ENCODE measurements at places on chromosomes 7 and 10.

DNA sequence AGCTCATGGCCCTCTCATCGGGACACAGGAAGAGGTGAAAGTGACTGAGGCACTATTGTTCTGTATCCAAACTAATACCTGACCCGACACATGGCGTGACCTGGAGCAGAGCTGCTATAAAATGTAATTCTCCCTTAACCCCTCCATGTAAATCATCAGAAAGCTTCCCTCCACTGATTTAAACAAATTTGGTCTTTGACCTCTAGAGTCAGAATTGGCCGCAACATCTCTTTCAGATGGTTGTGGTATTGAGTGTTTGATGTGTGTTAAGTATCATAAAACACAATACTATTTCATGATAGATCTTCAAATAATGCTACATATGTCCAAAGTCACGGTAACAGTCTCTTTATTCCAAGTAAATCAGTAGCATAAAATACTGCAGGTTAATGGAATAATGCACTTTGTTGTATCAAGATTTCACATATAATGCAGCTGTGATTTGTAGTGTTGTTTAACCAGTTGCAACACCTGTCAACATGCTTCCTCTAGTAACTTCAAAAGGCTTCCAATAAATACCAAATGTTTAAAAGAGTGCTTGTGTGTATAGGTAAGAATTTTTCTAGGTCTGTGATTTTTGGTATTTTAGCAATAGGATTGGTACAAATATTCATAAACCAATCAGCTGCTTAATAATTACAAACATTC, 144.3 kb downstream of the AGMO start:
- DNase-seq, result no peak

- DNase-seq, result no peak
Measured at GRCh38 chr7:23338439-23338838, 39.3 kb downstream of the MALSU1 start.

- no peak for DNase-seq
Measured at GRCh38 chr7:158754746-158755444, 50.3 kb upstream of the NCAPG2 start.

- no peak for DNase-seq
Measured at GRCh38 chr7:34755008-34755407, 97.0 kb downstream of the NPSR1 start.

DNA sequence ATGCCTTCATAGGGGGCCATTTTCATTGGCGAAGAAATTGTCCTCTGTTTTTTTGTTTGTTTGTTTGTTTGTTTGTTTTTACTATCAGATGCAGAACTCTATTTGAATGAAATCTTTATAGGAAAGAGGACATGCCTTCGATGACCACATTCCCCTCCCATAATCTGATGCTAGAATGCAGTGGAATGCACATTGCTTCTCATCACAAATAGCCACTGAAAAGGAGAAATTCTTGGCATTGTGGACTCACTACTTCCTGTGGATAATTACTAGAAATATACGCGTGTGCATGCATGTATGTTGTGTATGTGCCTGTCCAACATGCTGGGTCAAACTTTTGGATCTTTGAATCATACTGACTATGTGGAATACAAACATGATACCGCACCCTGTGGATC, 70.5 kb upstream of the SFMBT2 start:
- DNase-seq, result no peak

- no peak for DNase-seq
Measured at GRCh38 chr7:149686011-149686410, 87.4 kb downstream of the ZNF467 start.

- no peak for DNase-seq
Measured at GRCh38 chr10:22042557-22043326, 39.2 kb upstream of the DNAJC1 start.

DNA sequence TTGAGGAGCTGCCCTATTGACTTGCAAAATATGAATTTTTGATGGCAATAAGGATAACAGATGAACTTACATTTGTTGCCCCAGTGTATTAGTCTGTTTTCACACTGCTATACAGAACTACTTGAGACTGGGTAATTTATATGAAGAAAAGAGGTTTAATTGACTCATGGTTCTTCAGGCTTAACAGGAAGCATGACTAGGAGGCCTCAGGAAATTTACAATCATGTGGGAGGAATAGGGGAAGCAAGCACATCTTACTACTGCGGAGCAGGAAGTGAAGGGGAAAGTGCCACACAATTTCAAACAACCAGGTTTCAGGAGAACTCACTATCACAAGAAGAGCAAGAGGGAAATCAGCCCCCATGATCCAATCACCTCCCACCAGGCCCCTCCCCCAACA, 57.9 kb downstream of the ZNF22 start:
- no peak for DNase-seq

DNA sequence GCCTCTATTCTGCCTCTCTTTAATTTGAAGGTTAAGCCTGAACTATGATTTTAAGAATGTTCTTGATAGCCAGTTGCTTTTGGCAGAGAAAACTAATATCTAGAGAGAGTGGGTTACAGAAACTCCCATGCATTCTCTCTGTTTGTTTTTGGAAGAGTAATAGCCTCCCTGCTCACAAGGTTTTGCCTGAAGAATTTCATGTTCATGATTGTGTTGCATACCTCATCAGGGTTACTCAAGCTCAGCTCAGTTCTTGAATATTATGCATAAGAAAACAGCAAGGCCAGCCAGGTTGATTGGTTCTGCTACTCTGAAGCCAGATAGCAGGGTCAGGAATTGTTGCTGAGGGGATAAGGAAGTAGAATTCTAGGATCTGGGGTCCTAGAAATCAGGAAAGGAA, 137.4 kb downstream of the MDFIC start:
- no peak for DNase-seq

GRCh38 chr7:142313528-142313927, 55.7 kb upstream of the PRSS58 start:
- no peak for DNase-seq

DNA sequence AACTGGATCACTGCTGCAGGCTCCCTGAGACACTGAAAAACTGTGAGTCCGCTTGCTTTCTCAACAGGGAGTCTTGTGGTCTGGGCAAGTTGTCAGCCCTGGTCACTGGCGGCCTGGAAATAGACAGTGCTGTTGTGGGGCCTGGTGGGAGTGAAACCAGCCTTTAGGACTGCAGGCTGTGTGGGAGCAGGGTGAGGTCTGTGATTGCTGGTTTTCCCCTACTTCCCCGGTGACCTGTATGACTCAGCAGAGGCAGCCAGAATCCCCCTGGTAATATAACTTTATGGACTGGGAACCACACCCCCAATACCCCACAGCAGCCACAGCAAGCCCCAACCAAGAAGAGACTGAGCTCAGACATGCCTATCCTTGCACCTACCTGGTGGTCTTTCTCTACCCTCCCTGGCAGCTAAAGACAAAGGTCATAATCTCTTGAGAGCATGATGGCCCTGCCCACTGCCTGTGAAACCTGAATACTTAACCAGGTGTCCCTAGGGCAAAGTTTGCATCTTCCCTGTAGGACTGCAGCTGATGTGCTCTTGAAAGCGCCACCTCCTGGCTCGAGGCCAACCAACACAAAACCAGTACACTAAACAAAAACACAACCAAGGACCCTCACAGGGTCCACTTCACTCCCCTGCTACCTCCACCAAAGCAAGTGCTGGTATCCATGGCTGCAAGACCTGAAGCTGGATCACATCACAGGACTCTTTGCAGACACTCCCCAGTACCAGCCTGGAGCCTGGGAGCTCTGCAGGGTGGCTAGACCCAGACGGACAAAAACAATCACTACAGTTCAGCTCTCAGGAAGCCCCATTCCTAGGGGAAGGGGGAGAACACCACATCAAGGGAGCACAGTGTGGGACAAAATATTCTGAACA, 7.2 kb upstream of the ADAM22 start:
- no peak for DNase-seq

DNA sequence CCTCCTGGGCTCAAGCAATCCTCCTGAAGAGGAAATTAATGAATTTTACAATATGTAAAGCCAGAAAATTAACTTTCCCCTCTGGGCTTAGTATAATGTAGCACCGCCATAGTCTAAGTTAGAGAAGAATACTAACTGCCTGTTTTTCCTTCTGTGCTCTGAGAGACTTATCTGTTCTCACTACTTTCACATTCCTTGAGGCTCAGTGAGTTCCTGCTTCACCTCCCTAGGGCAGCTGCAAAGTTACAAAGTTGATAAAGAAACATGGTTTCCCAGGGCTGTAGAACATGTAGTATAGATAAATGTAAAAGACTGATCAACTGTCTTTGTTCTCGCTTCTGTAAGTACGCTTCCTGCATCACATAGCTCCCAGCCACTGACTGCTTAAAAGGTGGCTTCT, 16.0 kb upstream of the OLAH start:
- DNase-seq, result no peak

DNA sequence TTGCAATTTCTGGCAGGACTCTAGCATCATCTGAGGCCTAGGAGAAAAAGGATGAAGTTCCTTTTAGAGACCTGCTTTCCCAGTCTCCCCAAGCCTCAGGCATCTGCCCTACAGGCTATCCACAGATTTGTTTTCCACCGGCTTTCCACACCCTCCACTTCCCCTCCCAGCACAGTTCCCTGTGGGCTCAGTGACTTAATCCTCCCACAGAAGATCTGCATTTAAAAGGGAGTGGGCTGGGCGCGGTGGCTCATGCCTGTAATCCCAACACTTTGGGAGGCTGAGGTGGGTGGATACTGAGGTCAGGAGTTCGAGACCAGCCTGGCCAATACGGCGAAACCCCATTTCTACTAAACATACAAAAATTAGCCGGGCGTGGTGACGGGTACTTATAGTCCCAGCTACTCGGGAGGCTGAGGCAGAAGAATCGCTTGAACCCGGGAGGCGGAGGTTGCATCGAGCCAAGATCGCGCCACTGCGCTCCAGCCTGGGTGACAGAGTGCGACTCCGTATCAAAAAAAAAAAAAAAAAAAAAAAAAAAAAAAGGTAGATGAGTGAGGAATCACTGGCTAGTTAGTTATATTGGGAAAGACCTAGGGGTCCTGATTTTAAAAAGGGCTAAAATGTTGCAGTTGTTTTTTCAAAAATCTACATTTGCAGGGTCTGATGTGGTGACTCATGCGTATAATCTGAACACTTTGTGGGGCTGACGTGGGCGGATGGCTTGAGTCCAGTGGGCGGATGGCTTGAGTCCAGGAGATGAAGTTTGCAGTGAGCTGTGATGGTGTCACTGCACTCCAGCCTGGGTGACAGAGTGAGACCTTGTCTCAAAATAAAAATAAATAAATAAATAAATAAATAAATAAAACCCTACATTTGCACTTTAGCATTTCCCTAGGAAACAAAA, 119.5 kb downstream of the BAMBI start:
- no peak for DNase-seq

GRCh38 chr10:71804077-71804476, 30.8 kb upstream of the VSIR start:
- no peak for DNase-seq

DNA sequence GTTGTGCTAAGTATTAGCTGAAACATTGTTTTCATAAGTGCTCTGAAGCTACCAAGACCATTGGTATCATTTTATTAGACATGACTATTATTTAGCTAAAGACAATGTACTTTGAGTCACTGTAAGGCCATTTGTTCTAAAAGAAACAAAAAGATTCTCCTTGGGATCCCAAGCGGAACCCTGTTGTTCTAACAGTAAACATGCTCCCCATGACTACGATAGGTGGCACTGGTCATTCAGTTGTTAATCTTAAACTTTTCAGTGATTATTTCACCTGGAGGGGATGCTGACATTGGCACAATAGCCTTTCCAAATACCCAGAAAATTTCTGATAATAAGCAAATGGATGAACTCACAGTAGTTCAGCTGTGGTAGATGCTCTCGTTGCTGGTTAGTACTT, 715.0 kb downstream of the AUTS2 start:
- no peak for DNase-seq

DNA sequence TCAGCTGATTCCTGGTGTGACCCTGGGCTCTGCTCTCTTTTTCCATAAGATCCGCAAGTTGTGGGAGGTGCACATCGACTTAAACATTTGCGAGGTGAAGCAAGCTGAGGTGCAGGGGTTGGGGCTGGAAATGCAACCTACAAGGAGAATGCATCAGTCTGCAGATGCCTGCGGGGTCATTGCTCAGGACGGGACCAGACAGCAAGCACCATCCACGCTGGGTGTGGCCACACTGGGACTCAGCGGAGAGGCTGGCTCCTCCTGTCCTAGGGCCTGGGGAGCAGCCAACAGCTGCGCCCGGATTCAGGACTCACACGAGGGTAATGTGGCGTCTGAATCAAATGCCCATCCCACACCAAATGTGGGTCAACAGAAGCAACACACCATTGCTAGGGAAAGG, 33.8 kb downstream of the STK32C start:
- no peak for DNase-seq

- DNase-seq, result no peak
Measured at GRCh38 chr10:23069019-23069815, 26.2 kb upstream of the MSRB2 start.

- DNase-seq, result no peak
Measured at GRCh38 chr7:135645296-135645904, 16.9 kb upstream of the STMP1 start.

GRCh38 chr10:100008708-100009282, 952 bp downstream of the DNMBP start:
- peak; percentile 2 for DNase-seq

- DNase-seq, result no peak
Measured at GRCh38 chr10:100864978-100865377, 47.8 kb upstream of the SLF2 start.

DNA sequence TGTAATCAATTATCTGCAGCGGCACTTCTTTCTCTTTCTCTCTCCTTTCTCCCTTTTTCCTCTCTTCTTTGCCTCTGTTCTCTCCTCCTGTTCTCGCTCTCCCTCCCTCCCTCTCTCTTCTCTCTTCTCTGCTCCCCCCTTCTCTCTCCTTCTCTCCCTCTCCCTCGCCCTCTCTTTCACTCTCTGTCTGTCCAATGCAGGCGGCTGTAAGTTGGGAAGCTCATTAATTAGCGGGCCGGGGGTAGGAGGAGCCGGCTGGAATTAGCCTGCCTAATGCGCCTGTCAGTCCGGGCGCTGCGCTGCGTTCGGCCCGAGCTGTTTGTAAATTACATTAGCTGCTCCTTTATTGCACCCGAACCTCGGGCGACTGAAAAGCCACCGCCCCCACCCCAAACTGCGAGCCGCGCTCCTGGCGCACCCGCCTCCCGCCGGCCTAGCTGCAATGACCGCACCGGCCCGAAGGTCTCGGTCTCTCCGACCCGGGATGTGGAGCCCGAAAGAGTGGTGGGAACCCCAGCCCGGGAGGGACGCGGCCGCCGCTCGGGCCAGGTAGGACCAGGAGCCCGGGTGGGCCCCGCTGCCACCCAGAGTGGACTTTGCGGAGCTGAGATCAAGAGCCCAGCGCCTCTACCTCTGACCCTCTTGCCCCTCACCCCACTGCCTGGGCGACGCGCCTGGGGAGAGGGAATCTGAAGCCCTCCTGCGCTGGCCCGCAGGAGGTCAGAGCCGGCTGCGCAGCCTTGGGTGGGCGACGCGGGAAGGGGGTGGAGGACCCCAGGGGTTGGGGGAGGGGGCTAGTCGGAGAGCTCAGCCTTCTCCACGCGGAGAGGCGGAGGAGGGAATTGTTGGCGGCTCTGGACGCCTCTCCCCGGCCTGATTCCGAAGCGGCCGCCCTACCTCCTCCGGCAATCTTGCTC, at the start of gene LBX1:
LBX1 (minus strand) TSS at position 198 of the 917 bp plus-strand sequence. CDS start 648 bp downstream, outside the sequence.
- no peak for DNase-seq

DNA sequence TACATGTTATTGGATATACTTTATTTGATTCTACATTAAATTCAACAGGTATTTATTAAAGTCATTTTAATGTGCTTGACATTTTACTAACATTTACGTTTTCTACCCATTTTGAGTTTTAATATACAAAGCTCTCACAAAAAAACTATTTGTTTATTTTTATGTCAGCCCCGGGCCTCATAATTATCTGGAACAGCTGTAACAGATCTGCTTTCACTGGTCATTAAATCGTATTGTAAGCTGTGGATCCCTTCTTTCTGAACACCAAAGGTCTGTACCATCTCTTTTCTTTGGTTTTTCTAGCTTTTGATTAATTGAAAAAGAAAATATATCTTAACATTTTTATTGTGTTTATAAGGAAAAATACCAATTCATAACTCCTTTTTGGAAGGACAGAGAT, 73.5 kb downstream of the SEMA3E start:
- no peak for DNase-seq

Data from sigmoid colon (tissue), 7 donors.